ENCODE measurements at places on chromosomes 2 and 18.

GRCh38 chr2:106869512-106870275 is 16.3 kb downstream of the ST6GAL2 start:
- no peak for DNase-seq

GRCh38 chr2:99395589-99396130 is 58.5 kb downstream of the EIF5B start:
- no peak for DNase-seq

GRCh38 chr2:237592425-237592980 is 2.0 kb upstream of the RAB17 start:
- DNase-seq, result no peak

DNA sequence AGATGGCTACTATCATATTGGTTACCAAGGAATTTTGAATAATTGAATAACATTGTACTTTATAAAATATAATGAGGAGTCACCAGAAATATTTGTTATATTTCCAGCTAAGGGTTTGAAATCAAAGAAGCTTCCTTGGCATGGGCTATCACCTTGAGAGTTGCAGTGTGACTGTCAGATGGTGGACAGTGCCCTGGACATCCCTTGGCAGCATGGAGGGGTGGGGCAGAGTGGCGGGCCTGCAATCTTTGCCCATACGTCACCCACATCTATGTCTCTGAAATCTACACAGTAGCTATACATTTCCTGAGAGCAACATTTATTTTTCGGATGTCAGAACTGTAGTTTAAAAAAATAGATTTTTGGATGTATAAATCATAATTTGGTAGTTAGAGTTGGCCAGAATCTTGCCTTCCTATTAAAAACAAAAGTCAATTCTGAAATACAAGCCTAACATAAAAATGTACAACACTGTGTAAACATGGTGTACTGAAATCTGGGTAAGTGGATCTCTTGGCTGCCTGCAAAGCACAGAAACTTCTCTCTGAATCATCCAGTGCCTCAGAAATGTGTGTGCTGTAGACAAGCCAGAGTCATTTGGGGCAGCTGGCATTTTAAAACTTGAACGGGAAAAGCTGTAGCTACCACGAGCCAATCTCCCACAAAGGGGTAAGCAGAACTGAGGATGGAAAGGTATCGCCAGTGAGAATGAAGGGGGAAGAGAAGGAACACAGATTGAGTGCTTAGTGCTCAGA is 124.2 kb upstream of the ARHGAP28 start:
- DNase-seq, result no peak

GRCh38 chr2:207603486-207603885 is 21.7 kb downstream of the METTL21A start:
- DNase-seq, result no peak

DNA sequence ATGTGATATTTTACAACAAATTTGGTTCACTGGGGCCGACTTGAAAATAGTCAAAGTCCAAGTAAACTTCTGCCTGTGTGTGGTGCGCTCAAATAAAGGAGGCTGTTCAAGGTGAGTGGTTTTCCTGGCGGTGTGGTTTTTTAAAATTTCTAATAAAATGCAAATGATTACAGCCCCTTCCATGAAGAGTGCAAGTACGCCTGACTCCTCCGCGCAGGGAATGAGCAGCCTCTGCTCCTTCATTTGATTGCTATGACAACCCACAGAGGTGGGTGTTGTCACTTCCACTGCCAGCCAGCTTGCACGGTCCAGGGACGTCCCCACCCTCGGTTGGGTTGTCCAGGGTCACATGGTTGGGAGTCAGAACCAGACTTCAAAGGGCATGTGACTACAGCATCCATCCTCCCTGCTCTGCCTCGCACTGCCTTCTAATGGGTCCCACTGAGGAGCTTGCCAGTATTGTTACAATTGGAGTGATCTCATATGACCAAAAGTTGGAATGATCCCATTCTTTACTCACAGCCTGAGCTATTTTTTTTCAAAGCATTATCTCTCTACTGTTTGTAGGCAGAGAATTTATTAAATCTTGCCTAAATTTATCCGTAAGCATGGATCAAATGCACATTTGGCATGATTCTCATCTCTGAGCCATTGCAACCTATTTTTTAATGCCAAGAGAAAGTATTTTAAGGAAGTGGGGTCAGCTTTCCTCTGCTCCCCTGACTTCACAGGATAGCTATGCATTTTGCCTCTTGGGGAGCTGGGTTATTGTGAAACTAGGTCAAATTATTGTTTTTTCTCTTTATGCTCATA is 121.3 kb downstream of the AGAP1 start:
- DNase-seq, result no peak

DNA sequence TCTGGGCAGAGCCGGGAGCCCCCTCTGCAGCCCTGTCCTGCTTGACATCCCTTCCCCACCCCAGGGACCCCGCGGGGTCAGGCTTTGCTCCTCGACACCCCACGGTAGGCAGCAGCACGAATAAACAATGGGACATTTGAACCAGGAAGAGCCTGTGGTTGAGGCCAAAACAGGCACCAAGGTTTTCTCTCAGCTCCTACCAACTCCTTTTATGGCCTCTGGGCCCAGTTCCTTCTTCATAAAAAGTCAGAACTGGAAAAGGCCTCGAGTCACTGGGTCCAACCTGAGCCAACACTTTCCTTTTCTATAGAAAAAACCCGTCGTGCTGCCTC is 20.6 kb downstream of the TEX44 start:
- no peak for DNase-seq

GRCh38 chr2:236915726-236916125 is 170.0 kb upstream of the COPS8 start:
- no peak for DNase-seq

DNA sequence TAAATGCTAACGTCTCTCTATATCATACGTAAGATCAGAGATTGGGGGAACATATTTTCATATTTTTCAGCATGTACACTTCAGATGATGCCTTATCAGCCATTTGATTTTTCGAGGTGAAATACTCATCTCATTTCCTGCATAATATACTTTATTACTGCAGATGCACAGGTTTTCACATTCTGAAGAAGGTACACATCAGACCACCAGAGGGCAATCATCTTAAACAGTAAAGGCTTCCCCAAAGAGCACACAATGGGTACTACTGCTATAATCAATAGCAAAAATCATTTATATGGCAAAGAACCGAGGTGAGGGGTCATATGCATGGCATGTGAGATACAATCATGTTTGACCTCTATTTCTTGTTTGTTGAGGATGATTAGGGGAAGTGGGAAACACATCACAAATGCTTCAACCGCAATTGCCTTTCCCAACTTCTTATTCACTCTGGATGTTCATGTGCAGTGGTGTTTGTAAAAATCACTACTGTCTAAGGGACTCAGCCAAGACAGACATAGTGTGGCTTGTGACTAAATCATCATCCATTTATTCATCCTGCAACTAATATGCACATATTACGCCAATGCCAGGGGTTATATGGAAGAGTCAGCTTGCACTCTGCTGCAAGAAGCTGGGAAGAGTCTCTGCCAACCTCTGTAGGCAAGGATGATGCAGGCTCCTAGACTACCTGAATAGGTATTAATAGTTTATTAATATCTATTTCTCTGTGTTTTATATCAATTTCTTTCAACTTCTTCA is 118.7 kb downstream of the EPB41L3 start:
- DNase-seq, result no peak

GRCh38 chr2:99821984-99822383 is 320.4 kb downstream of the AFF3 start:
- DNase-seq, result no peak
